ENCODE measurements at places on chromosomes 16 and 17. TPM values are rescaled to one million over a fixed set of nuclear protein-coding genes. Genes with fewer than 3 reads are reported as not detected.
A peak's percentile ranks its signal among the peaks of the same experiment; 100 is the strongest.

GRCh38 chr16:87255866-87256265 lies 61.3 kb downstream of the C16orf95 start:
- H3K27me3 ChIP-seq, result no peaks in the 10 kb centered on the region
- DNase-seq, result no peak

GRCh38 chr17:31052187-31052889 lies 42.4 kb upstream of the NF1 start:
- H3K36me3 ChIP-seq, result no peaks in the 10 kb centered on the region
- no peaks in the 10 kb centered on the region for H3K27me3 ChIP-seq
- H3K4me3 ChIP-seq, result no peak overlapping the region
- no peaks in the 10 kb centered on the region for H3K4me1 ChIP-seq
- DNase-seq, result peak; percentile 80

- no peaks in the 10 kb centered on the region for H3K36me3 ChIP-seq
- no peak for DNase-seq
- H3K4me1 ChIP-seq, result no peaks in the 10 kb centered on the region
- no peak overlapping the region for H3K4me3 ChIP-seq
These were observed 94.0 kb upstream of the WSB1 start for GRCh38 chr17:27199948-27200347.

Gene SEPTIN1
- total RNA-seq, result not detected

GRCh38 chr17:82062984-82063368 lies 2.6 kb downstream of the DUS1L start:
- H3K27ac ChIP-seq, result no peak overlapping the region
- peaks cover 27% of the 10 kb centered on the region for H3K36me3 ChIP-seq
- no peak overlapping the region for H3K4me3 ChIP-seq

- peaks cover 99% of the 10 kb centered on the region for H3K36me3 ChIP-seq
- peak overlapping the region; percentile 1 for H3K27ac ChIP-seq
- no peaks in the 10 kb centered on the region for H3K27me3 ChIP-seq
- peaks cover 5% of the 10 kb centered on the region for H3K4me1 ChIP-seq
These were observed 22.3 kb downstream of the USP36 start for GRCh38 chr17:78818152-78818846.

All from right atrium auricular region (tissue), 2 donors.